ENCODE measurements at places on chromosomes 2 and 18.

- no peak for DNase-seq
Observed at GRCh38 chr2:45938649-45939511, 287.4 kb downstream of the PRKCE start.

- DNase-seq: no peak
Observed at GRCh38 chr2:47072018-47072691, 83.0 kb downstream of the STPG4 start.

- no peak for DNase-seq
Observed at GRCh38 chr2:185643434-185643833, 95.2 kb upstream of the FSIP2 start.

DNA sequence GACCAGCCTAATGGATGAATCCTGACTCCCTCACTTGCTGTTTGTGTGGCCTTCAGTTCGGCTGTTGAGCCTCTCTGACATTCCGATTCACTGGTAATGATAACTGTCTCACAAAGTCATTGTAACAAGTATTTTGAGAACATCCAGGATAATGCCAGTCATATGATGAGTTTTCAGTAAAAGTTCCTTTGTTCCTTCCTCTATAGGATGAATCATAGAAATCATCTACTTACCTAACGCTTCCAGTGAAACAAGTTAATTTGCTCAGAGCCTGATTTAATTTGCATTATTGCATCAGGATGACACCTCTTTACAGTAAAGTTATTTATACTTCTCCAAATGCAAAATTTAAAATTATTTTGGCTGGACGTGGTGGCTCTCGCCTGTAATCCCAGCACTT is 32.0 kb downstream of the RAB31 start:
- DNase-seq: no peak

All from activated effector memory CD4-positive, alpha-beta T cell treated with Interleukin-2 at 50 U/mL for 16 hours (primary cell).